ENCODE measurements at places on chromosomes 6 and 20. TPM values are rescaled to one million over a fixed set of nuclear protein-coding genes. Genes with fewer than 3 reads are reported as not detected.

DNA sequence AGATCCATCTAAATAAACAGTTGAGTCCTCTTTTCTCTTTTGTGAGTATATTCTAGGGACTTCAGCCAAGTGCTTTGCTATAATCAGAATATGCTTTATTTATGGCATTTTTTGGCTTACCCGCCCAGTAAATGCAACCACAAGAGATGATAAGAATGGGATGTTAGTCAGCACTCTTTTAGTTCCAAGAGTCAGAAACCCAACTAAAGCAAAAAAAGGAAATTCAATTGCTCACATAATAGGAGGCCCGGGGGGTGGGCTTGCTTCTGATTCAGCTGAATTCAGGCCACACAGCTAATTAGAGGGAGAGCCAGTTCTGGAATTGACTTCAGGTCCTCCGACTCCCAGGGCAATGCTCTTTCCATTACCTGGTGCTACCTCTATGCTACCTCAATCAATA is 250.6 kb downstream of the FARS2 start:
- no peak for DNase-seq

The GPSM3 gene
- total RNA-seq, result 2.2 TPM

DNA sequence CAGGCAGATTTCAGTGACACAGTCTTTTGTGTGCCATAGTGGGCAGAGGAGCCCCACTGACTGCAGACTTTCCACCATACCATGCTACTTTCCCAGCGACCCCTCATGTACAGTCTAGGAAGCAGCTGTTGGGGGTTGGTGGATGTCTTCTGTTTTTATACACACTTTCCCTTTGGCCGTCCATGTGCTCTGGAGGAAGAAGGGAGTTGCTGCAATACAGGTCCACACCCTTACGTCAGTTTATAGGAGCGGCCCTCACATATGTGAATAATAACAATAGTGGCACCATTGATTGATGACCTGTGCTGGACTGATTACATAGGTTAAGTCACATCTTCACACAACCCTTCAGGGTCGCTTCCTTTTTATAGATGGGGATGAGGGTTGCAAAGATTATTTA is 17.5 kb upstream of the CCN2 start:
- no peak for DNase-seq

The MRPS26 gene
- 18.3 TPM for total RNA-seq

GRCh38 chr6:15405129-15406068 is 159.5 kb downstream of the JARID2 start:
- DNase-seq, result no peak

- DNase-seq, result no peak
These were observed 144.6 kb upstream of the BMP5 start for GRCh38 chr6:56019973-56020372.

DNA sequence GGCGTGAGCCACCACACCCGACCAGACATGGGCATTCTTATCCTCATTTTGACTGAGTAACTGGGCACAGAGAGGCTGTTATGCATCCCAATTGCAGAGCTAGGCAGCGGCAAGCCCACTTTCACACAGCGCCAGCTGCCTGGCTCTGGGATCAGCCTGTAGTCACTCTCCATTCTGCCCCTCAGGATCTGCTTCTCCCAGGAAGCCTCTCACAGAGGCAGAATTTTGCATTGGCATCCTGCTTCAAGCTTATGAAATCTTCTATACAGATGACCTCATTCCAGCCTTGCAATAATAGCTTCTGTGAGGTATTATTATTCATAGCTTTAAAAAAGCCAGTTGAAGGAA is 37.0 kb upstream of the IER3 start:
- no peak for DNase-seq

DNA sequence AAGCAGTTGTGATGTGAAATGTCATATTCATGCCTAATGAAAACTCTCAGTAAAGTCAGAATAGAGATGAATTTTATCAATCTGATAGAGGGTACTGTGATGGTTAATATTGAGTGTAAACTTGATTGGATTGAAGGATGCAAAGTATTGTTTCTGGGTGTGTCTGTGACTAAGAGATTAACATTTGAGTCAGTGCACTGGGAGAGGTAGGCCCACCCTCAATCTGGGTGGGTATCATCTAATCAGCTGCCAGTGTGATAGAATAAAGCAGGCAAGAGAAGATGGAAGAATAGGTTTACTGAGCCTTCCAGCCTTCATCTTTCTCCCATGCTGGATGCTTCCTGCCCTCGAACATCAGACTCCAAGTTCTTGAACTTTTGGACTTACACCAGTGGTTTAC is 124.3 kb downstream of the CENPW start:
- DNase-seq, result no peak

The LTB gene
- 2.1 TPM for total RNA-seq

GRCh38 chr6:149985481-149985937 is 21.8 kb downstream of the ULBP1 start:
- no peak for DNase-seq

The TMEM14B gene
- total RNA-seq, result 78.7 TPM

GRCh38 chr6:53032849-53033248 is 32.4 kb upstream of the FBXO9 start:
- DNase-seq, result no peak

DNA sequence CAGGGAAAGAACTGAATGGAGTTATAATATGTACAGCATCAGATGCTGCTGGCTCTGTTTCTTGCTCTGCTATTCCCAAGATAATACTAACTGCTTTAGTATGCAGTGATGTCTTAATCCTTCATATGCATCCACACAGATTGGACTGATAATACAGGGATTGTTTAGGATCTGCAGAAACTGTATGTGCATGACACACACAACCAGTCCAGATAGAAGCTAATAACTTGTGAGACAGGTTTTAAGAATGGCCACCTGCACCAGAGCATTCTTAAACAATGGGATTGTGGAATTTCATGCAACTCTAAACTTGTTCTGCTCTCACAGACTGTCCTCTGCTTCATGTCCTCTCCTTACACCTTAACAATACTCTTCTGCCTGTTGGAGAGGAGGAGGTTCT is 90.9 kb downstream of the SPTLC3 start:
- DNase-seq, result no peak

- no peak for DNase-seq
These were observed 104.9 kb downstream of the CENPW start for GRCh38 chr6:126444659-126445273.

- no peak for DNase-seq
These were observed 147.2 kb downstream of the GRM4 start for GRCh38 chr6:33998660-33999059.

GRCh38 chr6:108568551-108569305 is 8.0 kb downstream of the FOXO3 start:
- DNase-seq, result no peak

The OR2B6 gene
- total RNA-seq, result not detected

GRCh38 chr6:160013987-160014868 is 45.3 kb downstream of the IGF2R start:
- DNase-seq, result no peak

DNA sequence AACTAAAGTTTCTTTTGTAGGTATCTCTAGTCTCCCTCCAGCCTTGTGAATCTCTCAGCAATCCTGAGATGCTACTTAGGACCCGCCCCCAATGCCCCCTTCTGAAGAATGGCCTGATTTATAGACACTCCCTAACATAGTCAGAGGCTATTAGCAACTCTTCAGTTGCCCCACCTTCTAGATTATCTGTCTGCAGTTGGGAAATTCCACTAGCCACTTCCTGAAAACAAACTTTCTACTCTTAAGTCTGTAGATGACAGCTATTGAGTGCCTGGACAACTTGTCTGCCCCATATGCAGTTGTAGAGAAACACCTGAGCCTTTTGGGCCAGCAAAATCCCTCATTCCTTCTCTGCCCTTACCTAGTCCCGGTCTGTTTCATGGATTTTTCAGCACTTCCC is 188.2 kb upstream of the PREP start:
- DNase-seq, result no peak

GRCh38 chr6:130075879-130076460 is 57.6 kb downstream of the L3MBTL3 start:
- DNase-seq, result no peak

DNA sequence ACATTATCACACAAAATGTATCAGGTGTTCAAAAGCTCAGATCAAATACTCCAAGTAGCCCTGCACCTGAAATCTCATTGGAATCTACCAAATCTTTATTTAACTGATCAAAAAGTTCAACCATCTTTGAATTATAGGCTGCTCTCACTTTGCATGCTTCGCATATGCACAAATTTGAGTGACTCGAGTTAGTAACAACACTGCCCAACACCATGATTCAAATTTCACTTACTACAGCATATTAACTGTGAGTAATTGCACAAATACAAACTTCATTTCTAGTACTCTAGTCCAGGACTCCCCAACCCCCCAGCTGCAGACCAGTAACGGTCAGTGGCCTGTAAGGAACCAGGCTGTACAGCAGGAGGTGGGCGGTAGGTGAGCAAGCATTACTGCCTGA is 51.1 kb downstream of the WASF1 start:
- no peak for DNase-seq

GRCh38 chr6:45375449-45375848 is 2.3 kb downstream of the SUPT3H start:
- DNase-seq, result no peak

The RAET1L gene
- not detected for total RNA-seq

GRCh38 chr6:25950297-25950696 is 12.3 kb upstream of the TRIM38 start:
- DNase-seq, result no peak
